ENCODE measurements at places on chromosomes 6 and 20. TPM values are rescaled to one million over a fixed set of nuclear protein-coding genes. Genes with fewer than 3 reads are reported as not detected.

DNA sequence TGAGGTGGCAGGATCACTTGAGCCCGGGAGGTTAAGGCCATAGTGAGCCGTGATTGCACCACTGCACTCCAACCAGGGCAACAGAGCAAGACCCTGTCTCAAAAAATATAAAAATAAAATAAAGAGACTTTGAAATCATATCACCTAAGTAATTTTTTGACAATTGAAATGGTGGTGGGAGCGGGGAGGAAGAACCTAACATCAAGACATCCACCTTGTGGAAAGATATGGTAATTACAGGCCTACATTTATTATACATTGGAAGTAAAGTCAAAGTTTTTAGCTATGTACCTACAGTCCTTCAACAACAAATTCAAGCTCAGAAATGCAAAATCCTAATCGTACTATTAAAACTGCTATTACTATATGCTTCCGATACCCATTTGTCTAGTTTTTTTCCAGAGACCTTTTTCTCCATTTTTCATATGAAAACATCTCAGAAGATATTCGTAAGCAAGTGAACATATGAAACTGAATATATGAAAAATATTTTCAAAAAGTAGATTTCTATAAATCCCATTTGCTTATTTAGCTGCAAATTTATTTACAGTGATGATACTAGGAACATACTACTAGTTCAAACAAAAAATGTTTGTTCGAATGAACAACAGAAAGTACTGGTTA lies 83.3 kb downstream of the SYCP2 start:
- DNase-seq = no peak

STX7 gene
- total RNA-seq = 28.4 TPM

SLC22A7 gene
- total RNA-seq = not detected

LY6G6C gene
- not detected for total RNA-seq

CARMIL1 gene
- total RNA-seq = 13.4 TPM

- no peak for DNase-seq
Measured at GRCh38 chr20:37346236-37346534, 245 bp downstream of the SRC start.

- DNase-seq = peak; percentile 22
Measured at GRCh38 chr6:75424618-75425548, 68.7 kb downstream of the FILIP1 start.

STMN3 gene
- total RNA-seq = 18.5 TPM

KIAA0408 gene
- 5.9 TPM for total RNA-seq

DNA sequence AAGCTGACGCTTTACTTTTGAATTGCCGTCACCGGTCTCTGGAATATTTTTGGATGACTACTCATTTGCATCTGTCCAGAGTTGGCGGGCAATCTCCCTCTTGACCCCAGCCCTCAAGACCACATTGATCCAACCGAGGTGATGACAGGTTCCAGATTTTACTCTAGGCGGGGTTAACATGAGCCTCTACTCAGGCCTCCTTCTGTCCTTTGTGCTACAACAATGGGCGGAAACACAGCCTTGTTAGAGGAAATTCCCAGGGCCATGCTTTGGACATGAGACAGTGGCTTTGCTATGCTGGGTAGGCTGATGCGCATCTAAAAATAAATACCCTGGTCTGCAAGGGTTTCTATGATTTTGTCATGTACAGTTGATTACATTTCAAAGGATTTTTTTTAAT lies 27.0 kb upstream of the ADGRF5 start:
- no peak for DNase-seq

GRCh38 chr6:2378891-2379652 lies 133.7 kb upstream of the GMDS start:
- DNase-seq = peak; percentile 69

SHLD1 gene
- total RNA-seq = 2.8 TPM

DNA sequence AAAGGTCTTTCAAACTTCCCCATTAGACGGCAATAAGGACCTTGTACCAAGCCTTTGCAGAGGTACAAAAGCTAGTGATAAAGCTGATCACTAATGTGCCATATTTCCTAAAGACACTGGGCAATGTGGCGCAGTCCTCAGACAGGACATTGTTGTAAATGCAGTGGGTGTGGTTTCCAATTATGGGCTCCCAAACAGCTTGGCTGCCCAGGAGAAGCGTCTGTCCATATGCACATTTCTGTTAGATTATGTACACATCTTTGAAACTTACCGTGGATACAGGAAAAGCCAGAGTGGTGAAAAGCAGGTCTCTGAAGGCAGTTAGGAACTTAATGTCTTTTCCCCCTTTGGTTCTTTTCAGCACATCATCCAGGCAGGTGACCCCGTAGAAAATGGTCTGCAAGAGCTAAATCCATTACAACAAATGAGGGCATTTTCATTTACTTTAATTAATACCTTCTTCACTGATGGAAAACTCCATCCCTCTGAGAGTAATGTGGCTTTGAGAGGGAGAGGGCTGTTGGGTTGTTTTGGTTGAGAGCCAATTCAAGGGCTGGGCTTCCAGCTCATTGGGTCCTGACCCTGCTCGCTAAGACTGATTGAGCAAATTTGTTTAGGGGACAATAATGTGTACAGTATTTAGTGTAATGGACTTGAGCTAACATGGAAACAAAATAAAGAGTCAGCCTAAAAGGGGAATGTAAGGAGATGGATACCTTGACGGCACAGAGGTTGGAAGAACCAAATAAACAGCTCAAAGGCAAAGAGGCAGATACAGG lies 10.4 kb downstream of the ADTRP start:
- DNase-seq = no peak

TMEM151B gene
- 0.23 TPM for total RNA-seq

All from Daoy (cell line).